Ovary (tissue), 10 donors: ENCODE measurements at places on chromosomes 7 and 10. TPM values are rescaled to one million over a fixed set of nuclear protein-coding genes. Genes with fewer than 3 reads are reported as not detected.

DNA sequence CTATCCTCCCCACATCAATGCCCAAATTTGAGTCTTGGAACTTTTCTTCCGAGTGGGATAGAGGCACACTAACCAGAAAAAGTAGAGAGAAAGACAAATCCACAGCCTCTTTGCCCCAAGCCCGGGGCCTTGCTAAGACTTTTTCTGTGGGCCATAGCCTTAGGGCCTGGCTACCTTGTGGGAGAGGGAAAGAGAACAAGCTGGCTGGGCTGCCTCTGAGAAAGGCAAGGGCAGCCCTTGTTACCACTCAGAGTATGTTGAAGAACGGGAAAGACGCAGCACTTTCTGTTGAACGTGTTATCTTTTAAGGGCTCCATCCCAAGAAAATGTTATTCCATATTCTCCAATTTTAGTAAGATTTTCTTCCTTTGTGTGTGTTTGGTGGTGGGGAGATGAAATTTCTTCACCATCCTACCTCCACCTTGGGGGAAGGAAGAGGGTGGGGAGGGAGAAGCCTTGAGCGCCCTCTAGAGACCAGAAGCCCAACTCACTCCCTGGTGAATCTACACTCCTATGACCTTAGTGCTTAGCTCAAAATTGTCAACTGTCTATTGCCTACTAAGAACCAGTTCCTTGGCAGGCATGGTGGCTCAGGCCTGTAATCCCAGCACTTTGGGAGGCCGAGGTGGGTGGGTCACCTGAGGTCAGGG lies 3.9 kb upstream of the NRF1 start:
- DNase-seq, result no peak

DNA sequence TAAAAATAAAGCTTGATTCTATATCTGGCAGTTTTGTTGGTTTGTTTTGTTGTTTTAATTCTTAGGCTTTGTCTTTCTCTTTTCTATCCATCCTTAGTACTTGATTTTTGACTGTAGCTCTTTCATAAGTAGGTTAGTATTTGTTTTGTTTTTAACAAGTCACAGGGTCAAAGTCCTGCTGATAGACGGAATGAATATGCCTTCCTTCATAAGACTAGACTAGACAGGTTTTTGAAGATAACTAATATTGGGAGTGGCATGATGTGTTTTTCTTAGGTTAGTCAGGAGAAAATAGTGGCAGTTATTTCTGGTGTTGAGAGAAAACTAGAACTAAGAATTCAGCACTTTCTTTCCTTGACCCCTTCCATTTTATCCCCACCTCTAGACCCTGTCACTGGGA lies 50.4 kb downstream of the CASD1 start:
- DNase-seq, result no peak

DNA sequence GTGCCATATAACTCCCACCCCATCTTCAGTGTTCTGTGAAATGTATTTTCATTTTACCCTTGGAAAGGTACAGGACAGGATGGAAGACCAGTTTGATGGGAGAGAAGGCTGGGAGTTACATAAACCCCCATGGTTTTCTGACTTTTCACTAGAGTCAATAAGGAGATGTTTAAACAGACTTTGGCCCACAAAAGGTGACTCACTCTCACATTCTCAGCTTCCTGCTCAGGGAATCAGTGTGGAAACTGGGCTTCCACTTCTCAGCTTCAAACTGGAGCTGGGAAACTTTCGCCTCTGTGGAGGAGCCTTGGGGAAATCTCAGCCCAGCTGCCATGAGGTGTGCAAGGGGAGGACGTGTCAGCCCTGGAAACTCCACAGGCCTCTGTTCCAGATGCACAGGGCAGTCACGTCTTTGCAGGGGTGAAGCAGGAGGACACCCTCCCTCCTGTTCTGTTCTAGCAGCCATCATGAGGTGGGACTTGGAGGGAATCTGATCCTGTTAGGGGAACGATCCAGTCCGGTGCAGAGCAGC lies 560.5 kb upstream of the GALNT17 start:
- no peak for DNase-seq

GRCh38 chr7:155210356-155210755 lies 87.3 kb upstream of the INSIG1 start:
- DNase-seq, result no peak

DNA sequence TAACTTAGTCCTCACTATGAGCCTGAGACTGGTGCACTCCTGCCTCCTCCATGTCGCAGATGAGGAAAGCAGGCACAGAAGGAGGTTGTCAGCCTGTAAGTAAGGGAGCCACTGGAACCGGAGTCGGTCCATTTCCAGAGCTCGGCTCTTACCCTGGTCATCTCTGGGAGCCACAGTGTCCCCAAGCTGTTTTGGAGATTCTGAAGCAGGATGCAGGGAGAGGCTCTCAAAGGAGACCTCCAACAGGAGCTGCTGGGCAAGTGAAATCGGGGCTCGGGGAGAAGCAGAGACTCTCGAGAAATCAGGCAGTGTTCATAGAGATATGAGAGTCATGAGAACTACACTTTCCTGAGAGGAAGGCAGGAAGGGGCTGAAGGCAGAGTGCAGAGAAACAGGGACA lies 39.0 kb downstream of the VSTM4 start:
- no peak for DNase-seq

- DNase-seq, result peak; percentile 16
These were observed 20.4 kb upstream of the KNDC1 start for GRCh38 chr10:133139551-133140065.

DNA sequence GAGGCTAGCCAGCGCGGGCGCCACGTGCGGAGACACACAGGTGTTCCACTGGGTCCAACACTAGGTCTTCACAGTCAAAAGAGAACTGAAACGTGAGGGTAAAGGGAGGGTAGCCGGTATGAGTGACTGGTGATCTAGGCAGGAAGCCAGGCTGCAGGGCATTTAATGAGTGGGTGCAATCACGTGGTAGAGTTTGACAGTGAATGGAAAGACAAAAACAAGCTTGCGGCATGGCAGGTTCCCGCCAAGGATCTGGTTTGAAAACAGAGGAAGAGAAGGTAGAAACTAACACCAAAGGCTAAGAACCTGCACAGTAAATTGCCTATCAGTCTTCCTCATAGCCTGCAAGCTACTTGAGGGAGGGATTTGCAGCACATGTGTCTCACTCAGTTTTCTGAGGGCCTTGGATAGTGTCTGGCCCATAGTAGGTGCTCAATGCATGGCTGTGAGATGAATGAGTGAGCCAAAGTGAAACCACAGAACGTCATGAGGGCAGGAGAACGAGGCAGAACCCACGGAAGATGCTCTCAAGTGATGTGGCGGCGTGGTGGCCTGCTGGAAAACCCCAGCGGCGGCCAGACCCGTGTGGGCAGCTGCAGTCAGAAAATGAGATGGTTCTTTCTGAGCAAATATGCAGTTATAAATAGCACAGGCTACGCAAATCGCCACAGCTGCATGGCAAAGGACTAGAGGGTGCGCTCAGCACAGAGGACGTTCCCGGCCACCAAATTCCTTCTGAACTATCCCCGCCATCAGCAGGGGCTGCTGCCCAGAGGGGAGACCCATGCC lies 183.6 kb upstream of the NFE2L3 start:
- no peak for DNase-seq

GRCh38 chr10:104059364-104059763 lies 26.3 kb downstream of the COL17A1 start:
- DNase-seq, result no peak

DNA sequence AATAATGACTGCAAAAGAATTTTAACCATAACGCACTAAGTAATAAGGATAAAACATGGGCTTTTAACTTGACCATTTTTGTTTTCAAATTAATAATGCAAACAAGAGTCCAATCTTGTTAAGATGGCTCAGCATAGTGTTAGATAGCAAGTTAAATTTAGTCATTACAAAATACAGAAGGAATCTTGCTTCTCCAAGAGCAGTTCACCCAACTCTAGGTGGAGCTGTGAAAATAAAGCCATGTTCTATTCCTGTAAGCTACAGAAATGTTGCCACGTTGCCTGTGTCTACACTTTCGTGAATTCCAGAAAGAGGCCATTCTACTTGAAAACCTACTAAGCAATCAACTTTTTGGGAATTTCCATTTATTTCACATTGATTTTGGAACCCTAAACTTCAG lies 191.9 kb downstream of the SFMBT2 start:
- no peak for DNase-seq

DNA sequence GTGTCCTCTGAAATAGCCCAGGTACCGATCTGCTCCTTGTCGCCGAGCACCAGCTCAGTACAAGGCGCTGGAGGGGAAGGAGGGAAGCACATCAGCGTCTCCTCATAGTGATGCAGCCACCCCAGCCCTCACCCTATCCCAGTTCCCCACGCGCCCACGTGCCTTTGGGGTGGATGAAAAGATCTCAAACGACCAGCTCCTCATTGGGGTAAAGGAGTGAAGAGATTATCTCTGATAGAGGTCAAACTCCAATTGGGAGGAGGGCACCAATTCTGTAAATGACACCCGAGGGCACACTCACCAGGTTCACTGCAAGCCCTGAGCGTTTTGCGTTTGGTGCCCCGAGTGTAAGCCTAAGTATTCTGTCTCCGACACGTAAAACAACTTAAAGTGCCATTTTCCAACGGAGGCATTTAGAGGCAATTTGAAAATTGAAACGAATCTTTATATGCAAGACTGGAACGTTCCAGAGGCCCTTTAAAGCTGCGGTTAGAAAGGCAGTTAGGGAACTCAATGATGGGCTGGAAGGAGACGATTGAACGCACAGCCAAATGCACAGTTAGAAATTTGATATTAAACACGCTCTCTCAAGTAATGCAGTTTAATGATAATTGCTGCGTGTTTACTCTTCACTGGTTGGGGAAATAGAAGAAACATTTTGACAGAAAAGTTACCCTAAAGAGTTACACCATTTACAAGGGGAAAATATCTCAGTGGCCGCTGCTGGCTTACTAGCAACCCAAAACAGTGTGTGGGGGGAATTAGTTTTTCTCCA lies 8.9 kb upstream of the EMX2 start:
- no peak for DNase-seq

- DNase-seq, result no peak
These were observed 221.6 kb downstream of the DGKI start for GRCh38 chr7:137625197-137625596.

GRCh38 chr10:5744849-5745248 lies 60.2 kb downstream of the TASOR2 start:
- DNase-seq, result no peak

GRCh38 chr7:121397822-121398221 lies 1.7 kb upstream of the FAM3C start:
- DNase-seq, result no peak

- no peak for DNase-seq
These were observed 18.7 kb downstream of the SEC24C start for GRCh38 chr10:73762915-73763314.

GRCh38 chr10:110514848-110515247 lies 17.1 kb downstream of the DUSP5 start:
- DNase-seq, result no peak

DNA sequence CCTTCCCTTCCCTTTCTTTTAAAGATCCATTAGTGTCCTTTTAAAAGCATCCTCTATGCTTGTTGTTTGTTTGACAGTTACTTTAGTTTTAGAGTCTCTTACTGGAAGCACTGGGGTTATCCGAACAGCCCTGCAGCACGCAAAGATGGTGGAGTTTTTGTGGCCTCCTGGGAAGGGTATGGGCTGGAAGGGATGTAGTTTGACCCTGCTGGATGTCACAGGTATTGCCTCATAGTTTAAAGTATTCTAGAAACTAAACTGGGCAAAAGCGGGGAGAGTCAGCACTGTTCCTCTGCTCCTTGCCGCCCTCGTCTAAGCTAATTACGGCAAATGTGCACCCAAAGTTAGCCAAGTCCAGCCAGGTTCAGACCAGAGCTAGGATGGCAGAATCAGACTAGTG lies 35.8 kb upstream of the GNAI1 start:
- DNase-seq, result no peak

GRCh38 chr7:16889305-16889704 lies 7.5 kb upstream of the AGR3 start:
- no peak for DNase-seq

DNA sequence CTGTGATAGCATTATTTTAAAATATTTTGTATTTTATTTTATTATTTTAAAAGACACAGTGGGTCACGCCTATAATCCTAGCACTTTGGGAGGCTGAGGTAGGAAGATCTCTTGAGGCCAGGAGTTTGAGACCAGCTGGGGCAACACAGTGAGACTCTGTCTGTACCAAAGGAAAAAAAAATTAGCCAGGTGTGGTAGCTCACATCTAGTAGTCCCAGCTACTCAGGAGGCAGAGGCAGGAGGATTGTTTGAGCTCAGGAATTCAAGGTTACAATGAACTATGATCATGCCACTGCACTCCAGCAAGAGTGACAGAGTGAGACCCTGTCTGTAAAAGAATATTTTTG lies 37.1 kb downstream of the FBXL13 start:
- no peak for DNase-seq

- no peak for DNase-seq
These were observed 476.8 kb upstream of the ADARB2 start for GRCh38 chr10:2214092-2214491.

- no peak for DNase-seq
These were observed 10.4 kb downstream of the STMP1 start for GRCh38 chr7:135672560-135673359.

DNA sequence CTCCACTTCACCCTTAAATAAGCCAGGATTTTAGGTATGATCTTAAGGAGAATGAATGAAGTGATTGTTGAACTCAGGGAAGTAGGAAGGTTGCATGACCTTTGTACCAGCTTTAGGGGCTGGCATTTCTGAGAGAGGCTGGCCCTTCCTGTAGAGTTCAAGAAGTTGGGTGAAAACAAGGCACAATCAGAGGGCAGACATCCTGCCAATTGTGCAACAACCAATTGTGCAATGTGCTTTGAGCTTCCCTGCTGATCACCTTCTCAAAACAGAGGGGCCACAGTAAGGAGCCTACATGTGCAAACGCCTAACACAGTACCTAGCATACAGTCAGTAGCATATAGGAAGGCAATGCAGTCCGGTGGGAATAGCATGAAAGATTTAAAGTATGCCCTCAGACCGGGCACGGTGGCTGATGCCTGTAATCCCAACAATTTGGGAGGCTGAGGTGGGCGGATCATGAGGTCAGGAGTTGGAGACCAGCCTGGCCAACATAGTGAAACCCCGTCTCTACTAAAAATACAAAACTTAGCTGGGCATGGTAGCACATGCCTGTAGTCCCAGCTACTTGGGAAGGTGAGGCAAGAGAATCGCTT lies 5.4 kb downstream of the CPVL start:
- no peak for DNase-seq

DNA sequence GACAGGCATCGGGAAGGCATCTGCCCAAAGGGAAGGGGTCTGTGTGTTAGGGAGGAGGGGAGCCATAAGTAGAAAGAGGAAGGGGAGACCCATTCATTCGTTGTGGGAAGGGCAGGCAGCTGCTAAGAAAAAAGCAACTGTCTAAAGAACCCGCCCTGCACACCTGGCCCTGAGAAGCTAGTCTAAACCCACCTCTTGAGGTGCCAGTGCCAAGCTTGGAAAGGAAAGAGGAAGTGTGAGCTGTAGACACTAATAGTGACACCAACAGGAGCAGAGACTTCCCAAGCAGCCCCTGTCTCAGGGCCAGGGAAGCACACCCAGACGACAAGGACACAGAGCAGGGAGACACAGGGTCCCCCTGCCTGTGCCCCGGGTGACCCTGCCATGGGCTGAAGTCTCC lies 40.8 kb upstream of the PRSS58 start:
- no peak for DNase-seq

GRCh38 chr10:105063796-105064195 lies 422.7 kb downstream of the SORCS3 start:
- DNase-seq, result no peak

Gene GPAM
- 15.8 TPM for total RNA-seq

Gene AGBL3
- 2.6 TPM for total RNA-seq

Gene PVRIG
- 0.28 TPM for total RNA-seq

Gene TLX1
- not detected for total RNA-seq

Gene TFR2
- total RNA-seq, result 0.12 TPM

Gene TMEM184A
- 0.05 TPM for total RNA-seq

Gene PTF1A
- total RNA-seq, result not detected
